ENCODE measurements at places on chromosomes 16 and 17.

- no peak for DNase-seq
Observed at GRCh38 chr16:50741225-50741780, 583 bp upstream of the CYLD start.

DNA sequence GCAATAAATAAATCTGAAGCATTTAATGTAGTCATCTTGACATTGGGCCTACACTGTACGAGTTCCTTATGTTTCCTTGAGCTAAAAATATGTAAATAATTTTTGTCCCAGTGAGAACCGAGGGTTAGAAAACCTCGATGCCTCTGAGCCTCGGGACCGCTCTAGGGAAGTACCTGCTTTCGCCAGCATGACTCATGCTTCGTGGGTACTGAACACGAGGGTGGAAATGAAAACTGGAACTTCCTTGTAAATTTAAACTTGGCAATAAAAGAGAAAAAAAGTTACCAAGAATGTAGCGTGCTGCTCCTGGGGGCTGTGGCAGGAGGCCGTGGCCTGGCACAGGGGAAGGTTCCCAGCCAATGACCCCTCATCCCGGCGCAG is 74.1 kb downstream of the SOCS1 start:
- no peak for DNase-seq

DNA sequence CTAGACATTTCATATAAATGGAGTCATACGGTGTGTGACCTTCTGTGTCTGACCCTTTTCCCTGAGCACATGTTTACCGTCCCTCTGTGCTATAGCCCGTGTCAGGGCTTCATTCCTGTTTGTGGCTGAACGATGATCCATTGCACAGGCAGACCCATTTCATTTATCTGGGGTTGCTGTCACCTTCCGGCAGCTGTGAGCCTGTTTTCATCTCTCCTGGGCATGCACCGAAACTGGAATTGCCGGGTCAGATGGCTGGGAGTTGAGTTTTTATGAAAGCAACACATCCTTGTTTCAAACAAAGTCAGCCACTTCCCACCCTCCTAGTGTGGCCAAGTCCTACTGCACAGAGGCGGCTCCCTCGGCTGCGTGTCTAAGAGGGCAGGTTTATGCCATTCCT is 25.5 kb downstream of the BAIAP2 start:
- no peak for DNase-seq

DNA sequence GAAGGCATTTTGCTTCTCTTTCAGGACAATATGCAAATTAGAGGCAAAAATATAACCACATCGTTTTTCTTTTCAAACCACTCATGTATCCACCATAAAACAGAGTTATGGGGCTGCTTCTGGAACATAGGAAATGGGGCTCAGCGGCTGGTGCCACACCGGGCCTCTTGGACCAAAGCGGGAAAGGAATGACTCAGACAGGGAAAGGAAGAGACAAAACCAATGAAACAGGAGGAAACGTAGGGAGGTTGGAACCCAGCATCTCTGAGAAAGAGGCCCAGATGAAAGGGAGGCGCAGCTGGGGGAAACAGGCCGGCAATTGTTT is 28.5 kb downstream of the CUEDC1 start:
- DNase-seq, result no peak

DNA sequence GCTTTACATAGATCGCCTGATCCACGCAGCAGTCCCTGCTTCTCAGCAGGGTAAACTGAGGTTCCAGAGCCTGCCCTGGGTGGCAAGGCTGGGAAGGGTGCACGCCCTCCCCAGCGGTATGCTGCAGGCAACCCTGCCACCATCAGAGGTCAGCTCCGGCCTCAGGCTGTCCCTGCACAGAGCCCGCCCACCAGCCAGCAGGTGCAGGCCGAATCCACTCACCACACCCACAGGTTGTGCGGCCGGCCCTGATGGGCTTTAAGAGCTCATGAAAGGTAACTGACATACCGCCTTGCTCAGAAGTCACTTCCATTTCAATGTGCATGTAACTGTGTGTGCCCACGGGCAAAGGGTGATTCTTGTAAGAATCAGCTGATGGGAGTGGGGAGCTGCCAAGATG is 7.1 kb downstream of the RBFOX3 start:
- DNase-seq, result no peak

- DNase-seq, result no peak
Observed at GRCh38 chr17:48494335-48494734, 36.5 kb downstream of the HOXB1 start.

DNA sequence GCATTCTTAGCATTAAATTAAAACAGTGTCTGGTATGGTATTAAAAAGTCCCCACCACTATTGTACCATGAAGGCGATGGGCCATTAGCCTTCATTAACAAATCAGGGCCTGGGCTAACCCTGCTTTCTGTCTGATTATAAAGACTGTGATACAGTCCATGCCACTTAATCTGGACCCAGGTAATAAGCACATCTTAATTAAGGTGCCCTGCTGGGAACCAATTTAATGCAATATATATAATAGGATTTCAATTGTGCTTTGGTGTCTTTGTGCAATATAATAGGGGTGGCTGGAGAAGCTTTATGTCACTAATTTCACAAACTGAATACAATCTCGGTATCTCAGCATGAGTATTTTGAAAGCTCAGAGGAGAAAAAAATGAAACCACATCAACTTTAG is 64.4 kb upstream of the CDH8 start:
- DNase-seq, result no peak

DNA sequence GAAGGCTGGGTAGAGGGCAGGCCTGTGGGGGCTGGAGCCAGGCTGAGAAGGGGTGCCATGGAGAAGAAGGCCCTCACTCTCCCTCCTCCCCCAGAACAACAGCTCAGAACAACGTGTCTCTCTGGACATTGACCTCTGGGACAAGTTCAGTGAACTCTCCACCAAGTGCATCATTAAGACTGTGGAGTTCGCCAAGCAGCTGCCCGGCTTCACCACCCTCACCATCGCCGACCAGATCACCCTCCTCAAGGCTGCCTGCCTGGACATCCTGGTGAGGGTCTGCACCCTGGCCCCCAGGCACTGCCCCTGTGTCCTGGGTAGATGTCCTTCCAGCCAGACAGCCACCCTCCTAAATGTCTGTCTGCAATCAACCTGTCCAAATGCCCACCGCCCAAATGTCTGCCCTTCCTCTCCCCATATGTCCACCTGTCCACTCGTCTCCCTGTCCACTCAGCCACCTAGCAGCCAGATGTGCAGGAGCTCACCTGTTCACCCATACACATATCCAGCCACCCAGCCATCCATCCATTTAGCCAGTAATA is 12.2 kb downstream of the GJD3 start:
- no peak for DNase-seq

DNA sequence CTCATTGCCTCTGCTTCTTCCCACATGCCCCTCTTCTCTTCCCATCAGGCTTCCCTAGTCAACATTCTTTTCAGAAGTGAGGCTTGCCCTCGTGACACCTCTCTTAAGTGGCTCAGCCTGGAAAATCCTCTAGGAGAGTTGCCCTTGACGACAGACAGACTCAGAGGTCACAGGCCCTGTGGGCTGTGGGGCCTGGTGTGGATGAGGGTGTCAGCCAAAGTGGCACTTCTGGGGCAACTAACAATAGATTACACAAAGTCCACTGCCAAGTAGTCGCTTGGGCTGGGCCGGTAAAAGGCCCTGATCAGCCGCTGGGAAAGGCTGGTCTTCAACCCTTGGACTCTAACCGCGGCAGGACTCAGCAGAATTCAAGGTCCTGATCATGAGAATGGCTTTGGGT is 33.7 kb upstream of the METTL16 start:
- no peak for DNase-seq

DNA sequence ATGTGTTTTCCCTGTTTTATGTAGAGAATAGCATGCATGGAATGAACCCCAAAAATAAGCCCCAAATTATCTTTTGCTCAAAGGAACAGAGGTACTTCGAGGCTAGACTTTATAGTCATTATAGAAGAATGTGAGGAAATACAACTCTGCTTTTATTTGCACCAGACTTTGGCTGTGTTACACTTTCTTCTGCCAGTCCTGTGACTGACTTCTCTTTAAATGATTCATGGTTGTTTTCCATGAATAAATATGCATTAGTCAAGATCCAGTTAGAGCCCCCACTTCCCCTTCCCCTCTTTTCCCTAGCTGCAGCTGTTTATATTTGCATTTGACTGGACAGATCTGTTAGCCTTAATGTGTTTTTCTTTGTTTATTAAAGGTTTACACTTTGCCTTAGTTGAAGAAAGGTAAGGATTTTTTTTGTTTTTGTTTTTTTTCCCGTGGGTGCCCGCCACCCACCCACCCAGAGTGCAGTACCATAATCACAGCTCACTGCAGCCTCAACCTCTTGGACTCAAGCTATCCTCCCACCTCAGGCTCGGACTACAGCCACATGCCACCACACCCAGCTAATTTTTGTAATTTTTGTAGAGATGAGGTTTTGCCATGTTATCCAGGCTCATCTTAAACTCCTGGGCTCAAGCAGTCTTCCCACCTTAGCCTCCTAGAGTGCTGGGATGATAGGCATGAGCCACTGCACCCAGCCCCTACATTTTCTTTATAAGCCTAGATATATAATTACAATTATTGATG is 152.6 kb downstream of the CYB561 start:
- no peak for DNase-seq

- no peak for DNase-seq
Observed at GRCh38 chr16:68660359-68660795, 15.3 kb downstream of the CDH3 start.

GRCh38 chr17:17413215-17413792 is 63.5 kb upstream of the MED9 start:
- no peak for DNase-seq

DNA sequence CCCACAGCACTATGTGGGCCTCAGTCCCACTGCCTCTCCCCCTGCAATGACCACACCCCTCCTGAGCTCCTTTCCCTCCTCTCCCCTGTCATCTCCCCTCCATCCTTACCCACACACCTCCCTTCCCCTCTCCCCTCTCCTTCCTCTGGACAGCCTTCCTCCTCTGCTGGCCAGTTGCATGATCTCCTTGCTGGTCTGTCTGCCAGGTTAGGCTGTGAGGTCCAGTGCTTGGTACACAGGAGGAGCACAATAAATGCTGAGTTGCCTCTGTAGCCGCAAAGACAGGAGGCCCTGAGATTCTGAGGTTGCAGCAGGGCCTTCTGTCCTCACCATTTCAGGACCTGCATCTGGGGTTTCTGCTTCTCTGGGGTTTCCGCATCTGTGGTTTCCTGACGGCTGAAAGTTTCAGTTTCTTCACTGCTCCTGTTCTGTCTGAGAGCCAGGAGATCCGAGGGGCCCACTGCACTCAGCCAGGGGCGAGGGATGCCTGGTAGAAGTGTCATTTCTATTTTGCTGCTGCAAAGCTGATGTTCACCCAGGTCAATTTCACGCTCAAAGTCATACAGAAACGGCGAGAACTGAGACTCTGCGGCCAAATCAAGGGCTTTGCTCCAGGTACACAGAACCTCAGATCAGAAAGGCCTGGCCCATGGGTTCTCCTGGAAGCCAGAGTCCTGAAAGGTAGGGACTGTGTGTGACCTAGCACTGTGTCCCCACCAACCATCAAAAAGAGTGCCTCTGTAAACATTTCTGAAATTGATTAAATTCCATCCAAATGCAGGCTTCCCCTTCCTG is 4.6 kb upstream of the SLC12A3 start:
- no peak for DNase-seq

DNA sequence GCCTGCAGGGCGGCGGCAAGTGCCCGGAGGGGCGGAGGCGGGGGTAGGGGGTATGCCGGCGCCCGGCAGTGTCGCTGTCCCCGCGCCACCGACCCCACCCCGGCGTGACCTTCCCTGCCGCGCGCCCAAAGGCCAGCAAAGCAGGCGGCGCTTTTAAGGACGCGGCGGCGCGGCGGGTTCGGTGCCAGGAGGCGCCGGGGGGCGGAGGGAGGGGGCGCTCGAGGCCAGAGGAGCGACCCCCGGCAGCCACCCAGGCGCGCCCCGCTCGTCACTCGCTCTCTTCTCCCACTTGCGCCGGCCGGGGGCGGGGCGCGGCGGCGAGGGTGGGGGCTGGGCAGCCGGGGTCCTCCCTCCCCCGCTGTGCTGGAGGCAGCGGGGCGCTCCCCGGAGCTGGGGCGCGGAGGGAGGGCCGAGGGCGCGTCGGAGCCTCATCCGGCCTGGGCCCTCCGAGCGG is 8.6 kb upstream of the BAHCC1 start:
- DNase-seq, result peak; percentile 79

DNA sequence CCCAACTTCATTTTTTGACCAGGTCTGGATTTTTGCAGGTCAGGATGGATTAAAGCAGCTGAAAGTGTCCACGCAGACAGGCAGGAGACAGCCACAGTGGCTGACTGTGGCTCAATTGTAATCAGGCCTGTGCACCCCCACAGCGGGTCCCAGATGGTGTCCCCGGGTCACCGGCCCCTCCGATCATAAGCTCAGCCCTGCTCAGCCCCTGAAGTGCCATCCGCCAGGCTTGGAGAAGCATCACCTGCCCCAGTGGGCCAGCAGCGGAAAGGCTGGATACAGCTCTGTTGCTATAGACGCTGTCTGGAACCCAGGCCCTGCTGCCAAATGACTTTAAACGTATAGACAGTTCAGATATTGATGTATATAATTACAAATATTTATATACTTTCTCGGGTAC is 60.6 kb downstream of the RPH3AL start:
- DNase-seq, result no peak

DNA sequence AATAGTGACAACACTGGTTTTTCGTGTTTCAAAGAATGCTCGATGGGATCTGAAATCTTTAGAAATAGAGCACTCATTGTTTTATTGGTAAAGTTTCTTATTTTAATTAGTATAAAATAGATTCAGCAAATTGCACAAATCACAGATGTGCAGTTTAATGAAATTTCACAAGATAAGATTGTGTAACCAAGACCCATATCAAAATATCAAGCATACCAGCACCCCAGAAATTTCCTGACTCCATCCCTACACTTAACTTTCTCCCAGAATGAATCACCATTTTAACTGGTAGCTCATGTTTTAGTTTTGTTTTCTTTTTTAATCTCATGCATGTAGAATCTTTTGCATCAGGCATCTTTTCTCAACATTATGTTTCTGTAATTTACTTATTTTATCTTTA is 185.9 kb downstream of the KCNJ2 start:
- DNase-seq, result no peak

DNA sequence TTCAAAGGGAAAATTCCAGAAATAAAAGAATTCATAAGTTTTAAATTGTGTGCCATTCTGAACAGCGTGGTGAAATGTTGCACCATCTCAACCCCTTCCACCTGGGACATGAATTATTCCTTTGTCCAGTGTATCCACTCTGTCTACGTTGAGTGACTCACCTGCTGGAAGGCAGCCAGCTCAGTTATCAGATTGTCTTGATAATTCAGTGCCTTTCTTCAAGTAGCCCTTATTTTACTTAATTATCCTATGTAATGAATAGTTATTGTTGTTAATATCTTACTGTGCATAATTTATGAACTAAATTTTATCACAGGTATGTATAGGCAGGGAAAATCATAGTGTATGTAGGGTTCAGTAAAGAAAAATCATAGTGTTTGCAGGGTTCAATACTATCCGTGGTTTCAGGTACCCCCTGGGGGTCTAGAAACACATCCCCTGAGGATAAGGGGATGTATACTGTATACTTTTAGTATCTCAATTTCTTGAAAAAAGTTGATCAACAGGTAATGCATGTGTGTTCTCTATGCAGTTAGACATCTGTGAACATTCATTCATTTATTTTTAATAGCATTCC is 7.7 kb upstream of the PCTP start:
- no peak for DNase-seq

- DNase-seq, result no peak
Observed at GRCh38 chr16:88591577-88592021, 21.4 kb downstream of the ZC3H18 start.
